ENCODE measurements at places on chromosomes 5 and 9.

- DNase-seq: no peak
These were observed 103.2 kb upstream of the SPATA31D4 start for GRCh38 chr9:81824802-81825730.

DNA sequence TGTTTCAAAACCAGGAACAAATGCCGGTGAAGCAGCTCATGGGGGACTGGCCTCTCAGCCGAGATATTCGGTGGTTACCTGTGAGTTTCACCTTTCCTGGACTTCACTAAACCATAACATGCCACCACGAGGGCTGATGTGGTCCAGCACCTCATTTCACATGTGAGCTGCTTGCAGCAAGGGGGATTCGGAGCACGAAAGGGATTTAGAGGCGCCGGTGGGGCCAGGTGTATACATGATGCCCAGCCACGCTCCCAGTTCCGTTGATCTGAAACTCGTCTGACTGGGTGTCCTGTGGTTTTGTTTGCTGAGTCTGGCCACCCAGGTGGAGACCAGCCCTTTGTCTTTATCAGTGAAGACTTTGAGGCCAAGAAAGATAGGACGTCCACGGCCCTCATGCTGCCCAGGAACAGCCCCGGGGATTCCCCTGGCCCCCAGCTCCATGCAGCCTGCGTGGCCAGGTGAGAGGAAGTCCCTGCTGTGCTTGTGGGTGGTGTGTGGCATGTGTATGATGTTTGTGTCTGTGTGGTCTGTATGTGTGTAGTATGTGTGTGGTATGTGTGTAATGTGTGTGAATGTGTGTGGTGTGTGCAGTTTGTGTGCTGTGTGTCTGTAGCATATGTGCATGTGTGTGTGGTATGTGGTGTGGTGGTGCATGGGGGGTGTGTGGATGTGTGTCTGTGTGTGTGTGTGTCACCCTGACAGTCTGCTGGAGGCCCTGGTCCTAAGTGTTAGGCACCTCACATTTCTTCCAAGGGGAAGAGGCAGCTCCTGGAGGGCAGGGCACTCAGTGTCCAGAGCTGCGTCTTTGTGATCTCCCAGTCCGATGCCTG lies 23.4 kb downstream of the PHF2 start:
- no peak for DNase-seq

- no peak for DNase-seq
These were observed 785 bp upstream of the P4HA2 start for GRCh38 chr5:132228241-132229035.

GRCh38 chr9:110183208-110184145 lies 24.5 kb downstream of the C9orf152 start:
- DNase-seq: peak; percentile 65

- no peak for DNase-seq
These were observed 23.7 kb downstream of the CCDC171 start for GRCh38 chr9:15576350-15577050.

- peak; percentile 64 for DNase-seq
These were observed 52.2 kb downstream of the SGCD start for GRCh38 chr5:156379206-156379605.

- no peak for DNase-seq
These were observed 197.3 kb downstream of the ARL15 start for GRCh38 chr5:54113060-54113459.

DNA sequence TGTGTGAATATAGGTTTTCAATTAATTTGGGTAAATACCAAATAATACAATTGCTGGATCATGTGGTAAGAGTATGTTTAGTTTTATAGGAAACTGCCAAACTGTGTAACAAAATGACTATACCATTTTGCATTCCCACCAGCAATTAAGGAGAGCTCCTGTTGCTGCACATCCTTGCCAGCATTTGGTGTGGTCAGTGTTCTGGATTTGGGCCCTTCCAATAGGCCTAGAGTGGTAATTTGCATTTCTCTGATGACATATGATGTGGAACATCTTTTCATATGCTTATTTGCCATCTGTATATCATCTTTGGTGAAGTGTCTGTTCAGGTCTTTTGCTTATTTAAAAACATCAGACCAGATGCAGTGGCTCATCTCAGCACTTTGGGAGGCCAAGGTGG lies 11.6 kb upstream of the RFK start:
- no peak for DNase-seq

DNA sequence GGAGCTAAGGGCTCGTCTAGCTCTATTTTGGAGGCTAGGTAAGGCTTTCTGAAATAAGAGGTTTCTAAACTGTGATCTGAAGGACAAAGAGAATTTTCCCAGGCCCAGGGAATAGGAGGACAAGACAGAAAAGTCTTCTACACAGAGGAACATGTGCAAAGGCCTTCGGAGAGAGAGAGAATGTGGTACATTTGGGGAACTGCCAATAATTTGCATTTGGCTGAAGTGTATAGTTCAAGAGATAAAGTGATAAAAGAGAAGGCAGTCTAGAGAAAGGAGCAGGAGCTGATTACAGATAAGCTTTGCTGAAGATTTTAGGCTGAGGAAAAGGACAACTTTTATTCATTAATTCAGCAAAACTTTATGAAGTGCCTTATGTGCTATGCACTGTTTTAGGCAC lies 214.4 kb upstream of the ELL2 start:
- no peak for DNase-seq

GRCh38 chr5:142817949-142818431 lies 47.8 kb downstream of the ARHGAP26 start:
- no peak for DNase-seq

- no peak for DNase-seq
These were observed 42.7 kb downstream of the NIPBL start for GRCh38 chr5:36919238-36919637.

DNA sequence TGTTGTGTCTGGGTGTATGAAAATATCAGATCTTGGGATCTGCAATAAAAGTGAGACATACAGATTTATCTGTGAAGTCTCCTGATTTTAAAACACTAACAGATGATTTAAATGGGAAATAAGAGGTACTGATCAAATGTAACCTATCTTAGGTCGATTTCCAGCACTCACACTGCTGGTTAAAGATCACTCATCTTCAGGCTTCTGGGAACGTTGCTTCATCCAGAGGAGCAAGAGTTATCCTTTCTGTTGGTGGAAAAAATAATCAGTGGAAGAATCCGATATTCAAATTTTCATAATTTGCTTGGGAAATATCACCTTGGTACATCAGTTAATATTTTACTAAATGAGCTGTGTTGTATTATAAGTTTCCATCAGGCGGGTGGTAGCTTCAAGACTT lies 876.8 kb upstream of the WWC1 start:
- DNase-seq: no peak

- no peak for DNase-seq
These were observed 32.2 kb upstream of the KCNIP1 start for GRCh38 chr5:170471551-170472178.

GRCh38 chr5:173796721-173797495 lies 91.2 kb upstream of the CPEB4 start:
- no peak for DNase-seq

DNA sequence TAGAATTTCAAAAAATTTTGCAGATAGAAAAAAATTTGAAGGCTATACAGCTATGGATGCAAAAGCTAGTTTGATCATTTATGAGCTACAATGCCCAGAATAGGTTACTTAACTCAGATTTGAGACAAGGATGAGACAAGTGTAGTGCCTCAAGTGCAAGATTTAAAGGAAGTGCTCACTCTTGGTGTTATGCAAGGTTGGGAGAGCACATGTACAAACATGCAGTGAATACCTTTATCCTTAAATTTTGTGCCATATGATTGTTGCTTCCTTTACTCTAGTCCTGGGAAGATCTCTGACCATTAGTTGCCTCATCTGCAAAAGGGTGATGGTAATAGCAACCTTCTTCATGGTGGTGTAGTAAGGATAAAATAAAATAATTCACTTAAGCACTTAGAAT lies 31.7 kb upstream of the PPP2R2B start:
- no peak for DNase-seq
